Hindlimb muscle (tissue), 1 donor: ENCODE measurements at places on chromosomes 16 and 17. TPM values are rescaled to one million over a fixed set of nuclear protein-coding genes. Genes with fewer than 3 reads are reported as not detected.

Gene PPY
- not detected for polyA plus RNA-seq

Gene RPS2
- polyA plus RNA-seq, result 3,719 TPM

Gene SLC16A6
- polyA plus RNA-seq, result 0.72 TPM

Gene GALNS
- 20.1 TPM for polyA plus RNA-seq

Gene UMOD
- polyA plus RNA-seq, result not detected

Gene SMIM36
- polyA plus RNA-seq, result 0.09 TPM

Gene NPIPA2
- polyA plus RNA-seq, result not detected

Gene TMEM100
- 4.2 TPM for polyA plus RNA-seq
